Globus pallidus (tissue), 1 donor: ENCODE measurements at places on chromosomes 12 and 14.
A peak's percentile ranks its signal among the peaks of the same experiment; 100 is the strongest.

- no peak for DNase-seq
Observed at GRCh38 chr12:92493816-92494215, 209.0 kb upstream of the PLEKHG7 start.

DNA sequence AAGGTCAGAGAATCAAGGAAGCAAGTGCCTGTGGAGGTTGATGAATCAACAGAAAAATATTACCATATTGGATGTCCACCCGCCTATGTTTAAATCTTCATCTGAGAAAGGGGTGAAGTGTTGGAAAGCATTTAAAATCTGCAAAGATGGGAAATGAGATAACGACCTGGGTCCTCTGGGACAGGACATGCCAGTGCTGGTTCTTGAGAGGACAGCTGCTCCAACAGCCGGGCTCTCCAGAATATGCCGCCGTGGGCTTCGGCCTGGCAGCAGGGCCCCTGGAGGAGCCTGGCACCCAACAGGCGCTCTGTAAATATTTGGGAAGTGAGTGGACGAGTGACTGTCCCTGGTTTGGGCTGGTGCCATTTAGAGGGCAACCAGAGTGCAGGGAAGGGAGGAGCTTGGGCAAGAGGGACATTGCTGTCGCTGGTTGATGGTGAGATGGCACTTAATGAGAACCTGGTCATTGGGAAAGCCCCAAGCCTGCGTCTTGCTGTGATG is 129.9 kb downstream of the KCNA5 start:
- DNase-seq = no peak

GRCh38 chr12:75592086-75592485 is 80.7 kb upstream of the KRR1 start:
- no peak for DNase-seq

DNA sequence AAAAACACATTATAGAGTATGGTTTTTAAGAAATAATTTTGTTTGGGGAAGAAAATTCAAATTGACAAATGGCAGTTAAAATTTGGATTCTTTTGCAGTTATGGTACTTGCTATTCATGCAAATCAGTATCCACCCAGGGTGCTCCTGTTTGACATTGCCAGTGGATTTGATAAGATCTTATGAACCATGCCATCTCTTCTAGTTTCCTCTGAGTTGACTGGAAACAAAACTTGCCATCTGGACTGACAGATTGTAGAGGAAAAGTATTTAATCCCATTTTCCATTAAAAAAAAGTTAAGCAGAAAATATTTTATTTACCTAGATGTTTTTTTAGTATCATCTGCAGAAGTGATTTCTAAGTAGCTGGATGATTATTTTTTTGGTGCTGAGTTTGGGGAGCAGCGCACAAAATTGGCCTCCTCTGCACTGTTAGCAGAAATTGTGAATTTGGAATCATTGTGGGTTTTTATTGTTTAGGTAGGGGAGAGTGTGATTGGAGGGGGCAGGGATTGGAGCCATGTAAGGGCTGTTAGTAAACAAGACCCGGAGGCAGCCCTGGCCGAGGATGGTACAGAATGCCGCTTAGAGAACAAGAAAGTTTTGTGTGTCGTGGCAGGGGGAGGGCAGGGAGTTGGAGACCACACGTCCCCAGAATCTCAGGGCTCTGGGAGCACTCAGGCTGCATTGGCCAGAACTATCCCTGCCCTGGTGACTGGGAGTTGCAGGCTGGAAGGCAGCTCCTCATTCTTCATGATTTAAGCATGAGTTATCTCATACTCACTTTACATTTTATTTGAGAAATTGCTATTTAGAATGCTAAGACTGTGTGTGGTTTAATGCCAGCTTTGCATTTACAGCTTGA is 56.6 kb downstream of the WDR20 start:
- peak; percentile 99 for DNase-seq

- DNase-seq = peak; percentile 63
Observed at GRCh38 chr12:65881965-65882413, 57.7 kb downstream of the HMGA2 start.

DNA sequence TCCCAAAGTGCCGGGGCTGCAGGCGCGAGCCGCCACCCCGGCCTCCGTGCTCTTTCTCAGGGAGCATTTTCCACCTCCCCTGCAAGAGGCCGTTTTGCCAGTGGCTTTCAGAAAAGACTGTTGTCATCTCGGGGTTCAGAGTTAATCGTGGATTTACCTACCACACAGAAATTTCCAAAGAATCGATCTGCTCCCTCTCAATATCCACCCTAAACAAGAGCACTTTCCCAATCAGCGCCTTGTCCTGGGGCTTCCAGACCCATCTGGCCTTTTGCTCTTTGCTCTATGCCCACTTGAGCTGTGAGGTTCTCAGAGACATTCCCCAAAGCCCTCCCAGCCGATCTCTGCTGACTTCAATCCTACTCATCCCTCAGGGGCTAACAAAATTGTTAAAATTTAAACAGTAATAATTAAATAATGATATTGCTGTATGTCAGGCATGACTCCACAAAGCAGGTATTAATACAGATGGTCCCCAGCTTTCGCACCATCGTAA is 86.6 kb downstream of the NINJ2 start:
- no peak for DNase-seq

DNA sequence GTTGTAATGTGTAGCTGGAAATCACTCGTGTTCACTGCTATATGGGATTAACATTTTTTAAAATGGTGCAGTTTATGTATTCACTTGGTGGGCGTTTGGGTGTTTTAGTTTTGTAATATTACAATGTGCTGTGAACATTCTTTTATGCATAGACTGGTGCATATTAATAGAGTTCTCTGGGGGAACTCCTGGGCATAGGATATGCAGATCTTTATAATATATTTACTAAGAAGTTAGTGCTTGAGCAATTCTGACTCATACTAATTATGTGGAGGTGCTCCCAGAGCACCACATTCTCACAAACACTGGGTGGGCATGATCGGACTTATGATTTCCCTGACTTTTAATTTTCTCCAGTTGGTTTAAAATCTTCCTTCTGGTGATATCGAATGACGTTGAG is 342.3 kb downstream of the PDZRN4 start:
- no peak for DNase-seq
